ENCODE measurements at places on chromosomes 4 and X.

GRCh38 chrX:37776283-37776986 lies 3.4 kb upstream of the CYBB start:
- no peak for DNase-seq

DNA sequence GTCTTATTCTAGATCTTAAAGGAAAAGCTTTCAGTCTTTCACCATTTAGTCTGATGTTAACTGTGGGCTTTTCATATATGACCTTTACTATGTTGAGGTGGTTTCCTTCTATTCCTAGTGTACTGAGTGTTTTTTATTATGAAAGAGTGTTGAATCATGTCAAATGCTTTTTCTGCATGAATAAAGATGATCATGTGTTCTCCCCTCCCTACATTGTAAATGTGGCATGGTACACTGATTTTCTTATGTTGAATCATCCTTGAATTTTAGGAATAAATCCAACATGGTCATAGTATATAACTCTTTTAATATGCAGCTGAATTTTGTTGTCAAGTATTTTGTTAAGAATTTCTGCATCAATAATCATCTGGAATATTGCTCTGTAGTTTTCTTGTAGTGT lies 4.3 kb downstream of the CLGN start:
- DNase-seq: peak; percentile 25

- peak; percentile 25 for DNase-seq
Observed at GRCh38 chr4:23770011-23770410, 119.8 kb downstream of the PPARGC1A start.

GRCh38 chrX:108070891-108071290 lies 20.5 kb downstream of the PSMD10 start:
- DNase-seq: peak; percentile 88

DNA sequence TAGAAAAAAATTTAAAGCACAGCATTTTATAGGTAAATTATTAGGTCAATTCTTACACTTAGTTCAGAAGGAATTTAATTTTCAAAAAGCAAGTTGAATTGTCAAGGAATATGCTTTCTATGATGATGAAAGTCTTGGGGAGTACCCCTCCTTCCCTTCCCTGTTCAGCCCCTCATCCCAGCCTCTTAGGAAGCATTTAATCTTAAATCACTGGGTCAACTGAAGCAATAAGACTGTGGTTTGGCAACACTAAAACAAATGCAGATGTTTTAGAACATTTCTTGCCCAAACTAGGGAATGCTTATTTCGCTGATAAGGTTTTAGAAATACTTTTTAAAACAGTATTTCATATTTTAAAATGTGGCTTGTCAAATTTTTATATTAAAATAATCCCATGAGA lies 19.1 kb upstream of the ARSJ start:
- no peak for DNase-seq

DNA sequence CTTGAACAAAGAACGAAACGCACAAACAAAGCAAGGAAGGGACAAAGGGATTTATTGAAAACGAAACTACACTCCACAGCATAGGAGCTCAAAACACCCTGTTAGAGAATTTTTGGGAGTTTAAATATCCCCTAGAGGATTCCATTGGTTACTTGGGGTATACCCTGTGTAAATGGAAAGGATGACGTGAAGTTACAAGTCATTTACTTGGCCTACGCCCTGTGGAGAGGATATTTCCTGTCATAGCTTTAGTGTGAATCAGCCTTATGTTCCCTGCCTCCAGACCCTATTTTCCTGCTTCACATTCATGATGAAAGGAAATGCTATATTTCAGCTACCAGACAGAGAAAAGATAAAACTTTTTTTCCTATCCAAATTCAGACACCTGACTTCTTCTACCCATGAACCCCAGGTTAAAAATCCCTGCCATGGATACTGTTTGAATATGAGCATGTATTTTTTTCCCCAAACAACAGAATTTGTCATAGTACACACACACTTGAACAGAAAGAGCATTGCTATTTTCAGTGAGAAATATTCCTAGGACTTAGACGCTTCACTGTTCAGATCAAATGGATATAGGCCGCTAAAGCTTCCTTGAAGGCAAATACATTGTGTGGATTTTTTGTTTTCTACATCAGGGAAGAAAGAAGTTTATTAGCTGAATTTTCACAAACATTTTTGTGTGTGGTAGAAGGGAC lies 20.4 kb downstream of the PIN4 start:
- DNase-seq: peak; percentile 83

DNA sequence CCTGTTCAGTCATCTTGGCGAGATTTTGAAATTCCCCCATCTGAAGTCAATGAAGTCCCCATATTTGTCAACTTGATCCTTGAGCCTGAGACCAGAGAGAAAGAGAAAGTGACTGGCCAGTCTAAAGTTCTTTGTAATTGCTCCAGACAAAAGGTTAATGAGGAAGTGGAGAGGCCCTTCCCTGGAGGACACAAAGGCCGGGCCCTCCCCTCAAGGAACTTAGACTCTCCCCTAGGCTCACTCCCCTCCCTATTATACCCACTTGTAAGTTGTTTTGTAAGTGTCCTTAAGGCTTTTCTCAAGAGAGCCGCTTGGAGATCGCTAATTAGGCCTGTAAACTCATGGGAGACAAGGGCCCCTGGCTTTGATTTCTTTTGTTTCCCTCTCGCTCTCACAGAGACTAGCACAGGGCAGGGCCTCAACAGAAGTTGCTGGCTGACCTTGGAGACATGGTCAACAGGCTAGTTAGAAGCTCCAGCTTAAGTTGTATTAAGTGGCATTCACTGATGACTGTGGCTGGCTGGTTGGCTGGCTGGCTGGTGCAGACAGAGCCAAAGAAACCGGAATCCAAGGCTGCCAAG lies 20.3 kb upstream of the GPC4 start:
- no peak for DNase-seq

DNA sequence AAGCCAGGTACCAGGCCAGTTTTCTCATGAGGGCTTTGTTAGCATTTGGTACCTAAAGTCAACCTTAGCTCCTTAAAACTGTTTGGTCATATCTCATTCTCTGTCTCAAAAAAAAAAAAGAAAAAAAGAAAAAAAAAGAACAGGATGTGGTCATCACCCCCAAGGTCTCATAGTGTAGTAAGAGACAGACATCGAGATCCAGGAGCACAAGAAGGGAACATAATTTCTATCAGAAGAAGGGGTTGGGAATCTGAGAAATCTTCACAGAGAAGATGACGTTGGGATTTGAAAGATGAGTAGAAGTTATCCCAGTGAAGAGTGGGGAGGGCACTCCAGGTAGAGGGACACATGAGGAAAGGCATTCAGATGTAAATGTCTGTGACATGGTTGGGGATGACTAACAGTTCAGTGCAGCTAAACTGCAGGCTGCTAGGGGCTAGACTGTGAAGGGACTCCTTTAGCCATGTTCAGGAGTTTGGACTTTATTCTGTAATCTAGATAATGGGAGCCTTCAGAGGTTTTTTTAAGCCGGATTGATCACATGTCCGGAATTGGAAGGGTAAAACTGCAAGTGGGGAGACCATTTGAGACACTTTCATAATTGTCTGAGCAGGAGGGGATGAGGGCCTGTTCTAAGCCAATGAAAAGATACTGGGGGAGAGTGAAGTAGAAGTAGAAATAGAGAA lies 26.9 kb upstream of the GJB1 start:
- DNase-seq: no peak

DNA sequence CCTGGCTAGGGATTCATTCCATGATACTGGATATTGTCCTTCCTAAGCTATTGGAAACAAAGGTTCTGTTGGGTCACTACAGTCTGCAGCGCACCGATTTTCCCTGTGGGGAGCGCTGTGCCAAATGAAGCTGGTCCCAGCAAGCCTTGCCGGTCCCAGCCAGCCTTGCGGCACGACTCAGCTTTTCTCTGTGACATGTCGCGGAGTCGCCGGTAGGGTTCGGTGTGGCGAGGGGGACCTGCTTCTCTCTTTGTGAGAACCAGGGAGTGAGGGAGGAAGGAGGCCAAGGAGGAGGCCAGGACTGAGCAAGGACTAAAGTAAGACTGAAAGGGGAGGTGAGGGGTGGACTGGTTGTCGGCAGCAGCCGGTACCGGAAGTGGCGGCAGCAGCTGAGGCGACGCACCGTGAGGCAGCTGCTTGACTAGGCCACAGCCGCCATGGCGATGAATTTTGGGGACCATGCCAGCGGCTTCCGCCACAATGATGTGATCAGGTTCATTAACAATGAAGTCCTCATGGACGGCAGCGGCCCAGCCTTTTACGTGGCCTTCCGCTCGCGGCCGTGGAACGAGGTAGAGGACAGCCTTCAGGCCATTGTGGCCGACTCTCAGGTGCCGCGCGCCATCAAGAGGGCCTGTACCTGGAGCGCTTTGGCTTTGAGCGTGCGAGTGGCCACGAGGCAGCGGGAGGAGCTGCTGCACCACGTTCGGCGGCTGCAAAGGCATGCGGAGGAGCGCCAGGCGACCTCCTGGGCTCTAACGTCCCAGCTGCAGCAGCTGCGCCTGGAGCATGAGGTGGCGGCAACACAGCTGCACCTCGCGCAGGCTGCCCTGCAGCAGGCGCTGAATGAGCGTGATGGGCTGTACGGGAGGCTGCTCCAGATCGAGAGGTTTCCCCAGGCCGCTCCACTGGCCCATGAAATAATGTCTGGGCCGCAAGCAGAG lies at the start of gene TEX13D:
TSS of gene TEX13D (plus strand) at position 180 of the 944 bp plus-strand sequence. CDS start at position 438, 258 bp downstream.
- no peak for DNase-seq

DNA sequence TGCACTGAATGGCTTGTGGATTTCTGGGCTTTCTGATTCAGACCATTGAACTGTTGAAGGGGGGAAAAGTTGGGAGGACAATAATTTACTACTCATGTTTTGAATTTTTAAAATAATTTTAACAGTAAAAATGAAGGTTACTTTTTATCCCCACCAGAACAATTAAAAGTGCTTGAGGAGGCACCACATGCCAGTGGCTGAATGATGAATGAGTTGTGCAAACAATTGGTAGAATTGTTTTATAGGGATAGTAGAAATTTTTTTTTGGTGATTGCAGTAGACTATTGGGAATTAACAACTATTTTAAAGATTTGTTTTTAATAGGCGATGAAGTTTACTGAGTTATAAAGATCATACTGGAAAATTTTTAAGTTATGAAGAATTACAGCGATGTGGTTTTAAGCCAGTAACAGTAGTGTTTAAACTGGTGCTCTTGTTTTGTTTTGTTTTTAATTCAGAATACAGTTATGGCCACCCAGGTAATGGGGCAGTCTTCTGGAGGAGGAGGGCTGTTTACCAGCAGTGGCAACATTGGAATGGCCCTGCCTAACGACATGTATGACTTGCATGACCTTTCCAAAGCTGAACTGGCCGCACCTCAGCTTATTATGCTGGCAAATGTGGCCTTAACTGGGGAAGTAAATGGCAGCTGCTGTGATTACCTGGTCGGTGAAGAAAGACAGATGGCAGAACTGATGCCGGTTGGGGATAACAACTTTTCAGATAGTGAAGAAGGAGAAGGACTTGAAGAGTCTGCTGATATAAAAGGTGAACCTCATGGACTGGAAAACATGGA lies 2.7 kb downstream of the REST start:
- DNase-seq: no peak

- DNase-seq: no peak
Observed at GRCh38 chr4:6391852-6392188, 80.6 kb downstream of the PPP2R2C start.

GRCh38 chrX:25383196-25383595 lies 367.4 kb upstream of the ARX start:
- DNase-seq: no peak

DNA sequence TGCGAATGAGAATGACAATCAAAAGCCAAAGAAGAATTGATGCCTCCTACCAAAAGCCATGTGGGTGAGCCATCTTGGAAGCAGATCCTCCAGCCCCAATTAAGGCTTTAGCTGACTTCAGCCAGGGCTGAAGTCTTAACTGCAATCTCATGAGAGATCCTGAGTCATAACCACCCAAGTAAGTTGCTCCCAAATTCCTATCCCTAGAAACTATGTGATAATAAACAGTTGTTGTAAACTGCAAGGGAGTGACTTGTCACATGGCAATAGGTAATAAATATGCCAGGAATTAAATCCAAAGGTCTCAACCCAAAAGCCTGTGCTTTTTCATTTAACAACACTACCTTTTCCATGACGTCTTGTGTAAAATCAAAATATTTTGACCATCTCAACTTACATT lies 154.2 kb upstream of the TBL1X start:
- peak; percentile 70 for DNase-seq

Measured in IMR-90 (cell line).